ENCODE measurements at places on chromosomes 1 and 21. TPM values are rescaled to one million over a fixed set of nuclear protein-coding genes. Genes with fewer than 3 reads are reported as not detected.

GRCh38 chr1:182556279-182556678, 32.8 kb downstream of the RNASEL start:
- H3K4me1 ChIP-seq = no peaks in the 10 kb centered on the region
- H3K4me3 ChIP-seq = no peak overlapping the region
- no peak overlapping the region for H3K27ac ChIP-seq
- DNase-seq = no peak
- no peaks in the 10 kb centered on the region for H3K27me3 ChIP-seq

DNA sequence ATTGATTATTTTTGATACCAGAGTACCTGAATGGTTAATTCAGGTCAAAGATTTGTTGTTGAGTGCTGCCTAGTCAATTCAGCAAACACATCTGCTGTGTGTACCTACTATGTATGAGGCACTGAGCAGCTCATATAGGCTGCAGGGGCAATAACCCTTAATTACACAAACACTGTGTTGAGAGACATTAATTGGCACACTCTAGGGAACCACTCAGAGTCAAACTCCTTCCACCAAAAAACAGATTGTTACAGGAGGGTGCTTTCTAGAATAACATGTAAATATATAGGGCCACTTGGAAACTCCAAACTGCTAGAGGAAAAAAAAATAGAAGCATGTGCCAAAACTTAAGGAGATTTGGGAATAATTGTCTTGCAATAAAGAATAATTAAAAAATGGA, 31.3 kb downstream of the UBE2U start:
- H3K27me3 ChIP-seq = no peaks in the 10 kb centered on the region
- H3K27ac ChIP-seq = no peak overlapping the region
- H3K4me3 ChIP-seq = no peak overlapping the region

TMEM79 gene
- 90.4 TPM for total RNA-seq

ERG gene
- 10.1 TPM for total RNA-seq

KCND3 gene
- total RNA-seq = 11.4 TPM

Measured in suprapubic skin (tissue), 4 donors.